ENCODE measurements at places on chromosomes 11 and 22.
A peak's percentile ranks its signal among the peaks of the same experiment; 100 is the strongest.

DNA sequence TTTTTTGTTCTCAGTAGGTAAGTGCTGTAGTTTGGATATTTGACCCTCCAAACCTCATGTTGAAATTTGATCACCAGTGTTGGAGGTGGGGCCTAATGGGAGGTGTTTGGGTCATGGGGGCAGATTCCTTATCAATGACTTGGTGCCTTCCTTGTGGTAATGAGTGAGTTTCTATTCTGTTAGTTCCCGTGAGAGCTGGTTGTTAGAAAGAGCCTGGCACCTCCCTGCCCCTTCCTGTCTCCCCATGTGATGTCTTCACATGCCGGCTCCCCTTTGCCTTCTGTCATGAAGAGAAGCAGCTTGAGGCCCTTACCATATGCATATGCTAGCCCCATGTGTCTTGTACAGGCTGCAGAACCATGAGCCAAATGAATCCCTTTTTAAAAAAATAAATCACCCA is 138.3 kb downstream of the TMEM135 start:
- no peak for DNase-seq

GRCh38 chr11:11958403-11959231 is 49.8 kb downstream of the DKK3 start:
- DNase-seq, result no peak

GRCh38 chr11:57703341-57703740 is 8.7 kb downstream of the MED19 start:
- DNase-seq, result no peak

GRCh38 chr22:38872831-38873248 is 824 bp upstream of the CBX6 start:
- peak; percentile 49 for DNase-seq

- DNase-seq, result no peak
These were observed 458.4 kb downstream of the MIAT start for GRCh38 chr22:27115816-27116256.

- no peak for DNase-seq
These were observed 341.1 kb upstream of the CNTN5 start for GRCh38 chr11:98679673-98680072.

DNA sequence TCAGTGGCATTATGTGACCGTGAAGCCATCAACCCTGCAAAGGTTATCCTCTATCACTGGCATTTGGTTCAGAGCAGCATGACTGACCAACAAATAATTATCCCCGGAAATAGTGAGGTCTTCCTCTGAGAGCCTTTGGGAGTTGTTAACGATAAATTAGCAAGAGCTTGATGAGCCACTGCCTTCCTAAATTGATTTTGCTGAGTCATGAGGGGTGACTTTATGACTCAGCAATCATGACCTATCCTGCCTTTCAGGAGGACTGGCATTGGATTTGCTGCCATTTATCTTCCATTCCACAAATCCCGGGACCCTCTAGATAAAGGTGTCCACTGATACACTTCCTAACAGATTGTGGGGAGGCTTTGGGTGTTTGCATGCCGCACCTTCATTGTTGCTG is 80.8 kb upstream of the MTNR1B start:
- DNase-seq, result no peak

GRCh38 chr11:88015170-88015569 is 160.1 kb downstream of the RAB38 start:
- no peak for DNase-seq

GRCh38 chr11:12585861-12586260 is 88.4 kb upstream of the TEAD1 start:
- no peak for DNase-seq

- DNase-seq, result no peak
These were observed 519 bp upstream of the PDE3B start for GRCh38 chr11:14642873-14643696.

DNA sequence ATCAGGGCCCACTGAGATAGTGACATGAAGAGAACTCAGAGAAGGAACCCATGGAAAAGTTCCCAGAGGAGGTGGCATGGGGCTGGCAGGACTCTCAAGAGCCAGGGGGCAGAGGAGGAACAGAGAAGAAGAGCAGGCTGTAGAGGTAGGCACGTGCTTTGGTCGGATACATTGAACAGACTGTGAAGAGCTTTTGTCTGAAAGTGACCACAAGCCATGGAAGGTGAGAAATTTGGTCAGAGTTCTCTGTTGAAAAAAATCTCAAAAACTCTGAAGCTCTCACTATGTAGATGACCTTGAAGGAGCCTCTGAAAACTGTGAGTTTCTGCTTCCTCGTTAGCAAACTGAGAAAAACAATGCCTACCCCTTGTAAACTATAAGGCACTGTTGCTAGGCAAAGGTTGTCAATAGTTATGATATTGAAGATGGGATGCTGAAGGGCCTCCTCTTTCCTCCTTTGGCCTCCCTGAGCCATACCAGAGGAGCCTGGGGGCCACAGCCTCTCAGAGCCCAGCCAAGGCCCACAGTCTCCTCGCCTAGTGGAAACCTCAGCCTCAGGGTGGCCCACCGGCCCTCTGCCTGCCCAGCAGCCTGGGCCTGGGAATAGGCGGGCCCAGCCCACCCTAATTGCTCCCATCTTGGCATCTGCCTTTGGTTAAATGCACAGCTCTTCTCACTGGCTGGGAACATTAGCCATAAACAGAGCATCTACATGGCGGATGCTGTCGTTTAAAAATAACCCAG is 415.7 kb downstream of the SOX6 start:
- no peak for DNase-seq
